Right renal cortex interstitium (tissue), 3 donors: ENCODE measurements at places on chromosomes 1 and 21.

GRCh38 chr1:45410850-45411509 is 70.7 kb upstream of the MUTYH start:
- no peak for DNase-seq

- no peak for DNase-seq
These were observed 3.3 kb upstream of the FMOD start for GRCh38 chr1:203354246-203354645.

DNA sequence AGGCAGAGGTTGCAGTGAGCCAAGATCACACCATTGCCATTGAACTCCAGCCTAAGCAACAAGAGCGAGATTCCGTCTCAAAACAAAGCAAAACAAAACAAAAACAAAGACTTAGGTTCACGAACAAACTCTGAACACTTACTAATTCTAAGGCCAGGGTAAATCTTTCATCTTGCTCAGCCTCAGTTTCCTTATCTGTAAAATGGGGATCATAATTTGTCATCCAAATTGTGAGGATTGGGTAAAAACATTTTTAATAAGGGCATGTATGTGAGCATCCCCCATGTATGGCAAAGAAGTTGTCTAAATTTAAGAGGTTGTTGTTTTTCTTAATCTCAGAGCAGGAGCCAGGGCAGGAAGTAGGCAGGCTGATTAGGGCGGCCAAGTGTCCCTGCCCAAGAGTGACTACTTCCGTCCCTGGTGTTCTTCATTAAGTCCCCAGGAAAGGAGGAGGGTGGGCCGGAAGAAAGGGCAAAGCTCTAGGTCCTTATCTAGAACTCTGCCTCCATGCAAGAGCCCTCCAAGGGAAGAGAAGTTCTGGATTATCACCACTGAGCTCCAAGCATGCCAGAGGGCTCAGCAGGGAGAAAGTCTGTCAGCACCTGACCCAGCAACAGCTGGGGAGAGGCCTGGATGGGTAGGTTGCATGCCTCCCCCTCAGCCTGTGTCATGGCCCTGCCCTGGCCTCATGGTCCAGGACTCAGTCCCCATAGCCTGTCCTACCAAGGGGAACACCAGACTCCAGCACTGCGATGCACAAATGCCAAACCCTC is 49.9 kb upstream of the CLIC4 start:
- no peak for DNase-seq

DNA sequence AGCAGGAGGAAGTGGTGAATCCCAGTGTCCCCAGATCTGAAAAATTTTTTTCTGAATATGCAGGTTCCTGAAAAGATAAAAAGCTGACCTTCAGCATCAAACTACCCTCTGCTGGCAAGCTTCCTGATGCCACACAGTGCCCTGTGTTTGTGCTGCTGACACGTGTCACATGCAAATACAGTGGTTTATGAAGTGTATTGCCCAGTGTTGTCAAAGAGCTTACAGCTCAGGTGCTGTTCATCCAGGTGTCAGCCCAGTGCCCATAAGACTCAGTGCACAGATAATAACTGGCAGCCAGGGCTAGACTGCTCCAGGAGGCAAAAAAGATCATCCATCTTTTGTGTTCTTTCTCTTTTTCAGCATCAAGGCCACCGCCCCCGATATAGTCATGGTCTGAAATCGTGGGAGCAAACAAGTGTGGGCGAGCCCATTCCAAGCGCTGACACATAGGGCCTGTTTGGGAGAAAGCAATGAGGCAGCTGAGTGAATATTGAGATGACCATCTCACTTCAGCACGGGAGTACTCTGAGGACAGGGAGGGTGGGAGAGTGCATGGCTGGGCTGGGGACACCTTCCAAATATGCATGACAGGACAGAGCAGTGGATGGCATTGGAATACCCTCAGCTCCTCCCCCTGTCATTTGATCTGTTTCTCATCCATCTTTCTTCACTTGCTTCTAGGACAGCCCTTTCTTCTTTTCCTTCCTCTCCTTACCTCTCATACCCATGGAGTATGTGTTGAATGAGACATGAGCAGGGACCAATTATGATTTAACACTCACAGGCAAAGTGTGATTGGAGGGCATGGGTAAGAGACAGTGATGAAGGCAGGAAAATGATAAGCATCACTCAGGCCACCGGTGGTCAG is 6.4 kb upstream of the KCNK1 start:
- DNase-seq: no peak

GRCh38 chr1:235703506-235703905 is 53.9 kb upstream of the GNG4 start:
- no peak for DNase-seq

DNA sequence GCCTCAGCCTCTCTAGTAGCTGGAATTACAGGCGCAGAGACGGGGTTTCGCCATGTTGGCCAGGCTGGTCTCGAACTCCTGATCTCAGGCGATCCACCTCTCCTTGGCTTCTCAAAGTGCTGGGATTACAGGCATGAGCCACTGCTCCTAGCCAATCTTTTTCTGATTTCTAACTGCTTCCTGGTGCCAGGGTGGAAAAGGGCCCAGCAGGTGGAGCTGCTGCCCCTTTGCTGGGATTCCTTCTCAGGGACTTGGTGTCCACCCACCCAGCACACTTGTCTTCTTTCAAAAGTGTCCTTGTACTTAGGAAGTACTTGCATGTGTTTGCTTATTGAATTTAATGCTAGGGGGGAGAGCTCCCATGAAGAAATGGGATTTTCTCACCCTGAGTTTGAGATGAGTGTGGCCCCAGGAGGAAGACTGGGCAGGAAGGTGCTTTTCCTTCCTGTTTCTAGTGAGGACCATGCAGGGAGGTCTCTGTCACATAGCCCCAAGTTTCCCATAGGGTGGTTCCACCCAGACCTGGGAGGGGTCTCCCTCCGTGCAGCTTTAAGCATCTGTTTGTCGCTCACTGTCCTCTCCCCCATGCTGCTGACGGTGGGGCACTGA is 14.2 kb downstream of the UTP11 start:
- DNase-seq: no peak

DNA sequence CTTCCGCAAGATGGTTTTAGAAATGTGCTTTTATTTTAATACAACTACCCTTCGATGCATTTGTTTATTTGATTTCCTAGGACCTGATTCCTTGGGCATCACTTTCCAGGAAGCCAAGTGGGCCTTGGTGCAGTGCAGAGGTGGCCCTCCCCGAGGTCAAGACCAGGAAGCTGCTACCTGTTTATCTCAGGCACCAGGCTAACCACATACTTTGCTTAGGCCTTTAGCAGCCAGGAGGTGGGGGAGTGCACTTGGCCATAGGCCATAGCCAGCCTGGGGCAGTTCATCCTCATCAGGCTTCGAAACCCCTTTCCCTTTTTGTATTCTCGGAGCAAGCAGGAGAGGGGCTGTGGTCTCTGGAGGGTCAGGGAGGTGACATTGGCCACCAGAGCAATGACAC is 45.4 kb downstream of the SMYD2 start:
- DNase-seq: no peak

DNA sequence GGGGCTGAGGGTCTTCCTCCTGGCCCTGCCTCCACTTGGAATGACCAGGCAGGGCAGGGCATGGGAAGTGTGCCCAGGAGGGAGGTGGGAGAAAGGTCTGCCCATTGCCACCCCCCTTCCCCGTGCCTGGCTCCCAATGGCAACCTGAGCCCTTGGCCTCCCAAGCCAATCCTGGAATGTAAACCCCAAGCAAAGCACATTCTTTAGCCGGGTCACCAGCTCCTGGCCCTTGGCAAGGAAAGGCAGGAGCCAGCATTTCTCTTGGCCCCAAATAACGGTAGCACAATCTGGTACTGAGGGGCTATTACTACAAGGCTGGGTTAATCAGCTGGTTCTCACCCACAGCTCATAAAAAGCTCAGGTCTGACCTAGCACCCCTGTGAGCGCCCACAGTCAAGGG is 6.9 kb upstream of the NUAK2 start:
- no peak for DNase-seq

DNA sequence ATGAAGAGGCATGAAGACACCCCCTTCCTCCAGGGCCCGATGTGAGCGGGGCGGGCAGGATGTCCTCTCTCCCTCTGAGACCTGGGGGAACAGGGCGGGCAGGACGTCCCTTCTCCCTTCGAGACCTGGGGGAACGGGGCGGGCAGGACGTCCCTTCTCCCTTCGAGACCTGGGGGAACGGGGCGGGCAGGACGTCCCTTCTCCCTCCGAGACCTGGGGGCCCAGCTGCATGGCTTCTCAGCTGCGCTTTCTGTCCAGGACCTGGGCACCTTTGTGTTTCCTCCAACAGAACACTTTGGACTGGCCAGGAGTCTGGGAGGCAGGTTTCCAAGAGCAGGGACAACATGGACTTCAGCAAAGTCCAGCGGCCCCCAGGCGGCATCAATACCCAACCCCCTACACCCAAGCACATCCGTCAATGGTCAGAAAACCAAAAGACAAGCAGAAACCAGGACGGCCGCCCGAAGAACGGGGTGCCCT is 30.8 kb upstream of the ADARB1 start:
- no peak for DNase-seq

- DNase-seq: no peak
These were observed 268.6 kb downstream of the KAZN start for GRCh38 chr1:14866911-14867612.

DNA sequence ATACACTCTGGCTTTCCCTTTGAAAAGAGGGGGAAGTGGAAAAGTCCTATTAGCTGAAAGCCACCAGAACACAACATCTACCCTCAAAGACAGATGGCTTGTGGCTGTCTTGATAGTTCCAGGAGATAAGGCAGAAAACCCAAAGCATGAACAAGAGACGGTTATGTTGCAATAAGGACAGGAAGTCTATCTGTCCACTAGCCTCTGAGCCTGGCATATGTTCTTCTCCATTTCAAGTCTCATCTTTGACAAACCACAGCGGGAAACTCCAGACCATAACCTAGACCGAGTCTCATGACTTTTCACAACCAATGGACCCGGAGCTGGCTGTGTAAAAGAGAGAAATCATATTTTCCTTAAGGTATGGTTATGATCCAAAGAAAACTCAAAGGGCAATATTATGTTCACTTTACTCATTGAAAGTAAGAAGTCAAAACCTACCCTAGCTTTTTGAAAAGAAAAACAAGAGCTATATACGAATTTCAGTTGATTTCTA is 33.8 kb downstream of the DUSP10 start:
- DNase-seq: no peak

DNA sequence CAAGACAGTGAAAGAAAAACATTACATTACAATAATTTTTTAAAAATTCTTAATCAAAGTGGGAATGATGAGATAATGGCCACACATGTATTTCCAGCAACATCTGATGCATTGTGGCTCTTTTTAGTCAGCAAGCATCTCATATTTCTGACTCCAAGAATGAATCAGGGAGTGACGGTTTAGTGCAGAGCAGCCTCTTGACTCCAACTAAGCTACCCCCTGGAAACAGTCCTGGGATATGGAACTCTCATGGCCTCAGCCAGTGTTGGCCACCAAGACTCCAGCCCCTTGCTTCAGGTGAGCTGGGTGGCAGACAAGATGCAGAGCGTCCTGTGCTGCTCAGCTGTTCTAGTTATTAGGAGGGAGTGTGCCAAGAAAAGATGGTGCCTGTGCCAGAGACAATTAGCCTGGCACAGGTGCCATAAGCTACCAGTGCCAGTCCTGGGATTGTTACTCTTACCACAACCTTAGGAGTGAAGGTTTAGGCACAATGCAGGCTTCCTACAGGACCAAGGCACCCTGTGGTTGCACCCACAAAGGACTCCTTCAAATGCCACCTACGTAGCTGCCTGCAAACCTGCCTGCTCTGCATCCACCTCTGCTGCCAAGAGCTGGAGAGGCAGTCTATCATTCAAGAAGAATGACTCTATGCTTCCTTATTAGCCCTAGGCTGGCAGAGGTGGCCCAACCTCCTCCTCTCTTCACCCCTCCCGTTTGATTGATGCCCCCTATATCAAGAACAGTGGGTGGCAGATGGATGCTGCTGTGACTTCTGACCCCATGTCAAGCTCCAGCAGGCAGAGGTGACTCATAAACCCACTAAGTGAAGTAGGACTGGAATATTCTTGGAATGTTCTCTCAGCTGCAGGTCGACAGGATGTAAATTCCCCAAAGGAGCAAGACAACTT is 6.0 kb upstream of the SEC16B start:
- no peak for DNase-seq

DNA sequence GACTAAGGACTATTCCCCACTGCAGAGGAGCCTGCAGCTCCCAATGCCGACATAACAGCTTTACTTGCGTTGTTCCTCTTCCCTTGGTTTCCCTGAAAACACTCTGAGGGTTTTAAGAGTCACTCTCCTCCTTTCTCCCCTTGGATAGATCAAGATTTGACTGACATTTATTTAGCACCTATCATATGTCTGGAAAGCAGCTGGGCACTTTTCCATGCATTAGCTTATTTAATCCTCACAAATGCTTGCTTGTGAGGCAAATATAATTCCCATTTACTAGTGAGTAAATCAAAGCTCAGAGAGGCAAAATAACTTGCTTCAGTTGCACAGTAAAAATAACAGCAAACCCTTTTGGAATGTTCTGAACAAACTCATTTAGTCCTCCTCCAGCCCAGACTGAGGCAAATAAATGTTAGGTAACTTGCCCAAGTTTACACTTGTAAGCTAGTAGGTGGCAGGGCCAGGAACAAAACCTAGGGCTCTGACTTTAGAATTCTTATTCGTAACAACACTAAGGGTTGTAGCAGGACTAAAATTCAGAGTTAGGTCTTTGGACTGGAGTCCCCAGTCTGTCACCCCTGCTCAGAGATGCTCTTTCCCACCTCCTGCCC is 81.4 kb downstream of the KCND3 start:
- no peak for DNase-seq

GRCh38 chr21:25721987-25722386 is 12.7 kb downstream of the ATP5PF start:
- DNase-seq: no peak

GRCh38 chr1:221099747-221100595 is 220.7 kb downstream of the HLX start:
- DNase-seq: no peak

DNA sequence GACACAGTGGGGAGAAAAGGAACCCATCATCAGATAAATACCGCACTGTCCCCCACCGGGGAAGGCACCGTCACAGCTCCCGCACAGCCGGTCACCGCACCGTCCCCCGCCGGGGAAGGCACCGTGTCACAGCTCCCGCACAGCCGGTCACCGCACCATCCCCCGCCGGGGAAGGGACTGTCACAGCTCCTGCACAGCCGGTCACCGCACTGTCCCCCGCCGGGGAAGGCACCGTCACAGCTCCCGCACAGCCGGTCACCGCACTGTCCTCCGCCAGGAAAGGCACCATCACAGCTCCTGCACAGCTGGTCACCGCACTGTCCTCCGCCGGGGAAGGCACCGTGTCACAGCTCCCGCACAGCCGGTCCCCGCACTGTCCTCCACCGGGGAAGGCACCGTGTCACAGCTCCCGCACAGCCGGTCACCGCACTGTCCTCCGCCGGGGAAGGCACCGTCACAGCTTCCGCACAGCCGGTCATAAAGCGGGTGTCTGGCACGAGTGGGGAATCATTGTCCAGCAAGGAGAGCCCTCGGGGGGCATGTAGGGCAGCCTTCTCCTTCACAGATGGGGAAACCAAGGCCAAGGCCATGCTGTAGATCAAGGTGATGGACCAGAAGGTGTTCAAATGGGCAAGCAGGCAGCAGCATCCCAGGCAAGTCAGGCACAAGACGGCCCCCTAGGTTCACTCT is 280.1 kb downstream of the NPHP4 start:
- DNase-seq: no peak

DNA sequence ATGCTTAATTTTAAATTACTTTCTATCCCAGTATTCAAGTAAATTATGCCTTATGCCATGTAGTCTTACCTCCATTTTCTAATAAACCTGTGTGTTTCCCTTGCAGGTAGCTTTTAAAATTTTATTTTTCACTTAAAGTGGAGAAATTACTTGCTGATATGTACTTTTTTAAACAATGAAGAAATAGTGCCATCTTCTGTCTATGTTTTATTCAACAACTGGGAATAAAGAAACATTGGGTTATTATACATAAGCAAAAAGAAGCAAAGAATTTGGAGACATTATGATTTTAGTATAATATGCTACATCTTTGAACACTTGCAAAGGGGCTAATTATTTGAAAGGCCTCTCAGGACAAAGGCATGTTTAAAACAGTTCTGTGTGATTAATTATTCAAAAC is 1912.9 kb downstream of the MRPL39 start:
- no peak for DNase-seq
